Stimulated activated CD4-positive, alpha-beta T cell treated with anti-CD3 and anti-CD28 coated beads, Interleukin-4, amount 100 ng/mL, for 1 hour (primary cell): ENCODE measurements at places on chromosomes 4 and X.

DNA sequence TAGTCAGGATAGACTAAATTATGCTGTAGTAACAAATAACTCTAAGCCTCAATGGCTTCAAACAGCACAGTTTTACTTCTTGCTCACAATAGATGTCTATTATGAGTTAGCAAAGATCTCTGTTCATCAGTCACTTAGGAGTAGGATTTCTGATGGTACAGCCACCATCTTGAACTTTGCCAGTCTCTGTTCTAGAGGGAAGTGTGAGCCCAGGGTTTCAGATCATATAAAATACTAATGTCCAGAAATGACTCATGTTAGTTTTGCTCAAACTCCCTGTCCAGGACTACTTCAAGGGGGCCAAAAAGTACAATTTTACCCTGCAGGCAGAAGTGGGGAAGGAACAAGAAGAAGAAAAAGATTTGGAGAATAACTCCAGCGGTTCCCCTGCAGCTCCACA is 77.1 kb upstream of the LSM6 start:
- no peak for DNase-seq

DNA sequence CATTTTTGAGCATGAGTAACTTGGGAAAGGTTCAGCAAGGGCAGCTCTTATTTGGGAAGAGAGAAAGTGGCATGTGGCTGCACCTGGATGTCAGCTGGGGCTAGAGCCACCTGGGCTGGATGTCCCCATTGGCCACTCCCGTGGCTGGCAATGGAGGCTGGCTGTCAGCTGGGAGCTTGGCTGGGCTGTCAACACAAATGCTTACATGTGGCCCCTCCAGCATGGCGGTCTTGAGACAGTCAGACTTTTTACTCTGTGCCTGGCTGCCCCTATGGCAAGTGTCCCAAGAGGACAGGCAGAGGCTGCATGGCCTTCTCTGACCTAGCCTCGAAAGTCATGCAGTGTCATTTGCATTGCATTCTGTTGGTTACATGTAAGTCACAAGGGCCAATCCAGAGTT is 99.6 kb downstream of the FAM53A start:
- DNase-seq, result no peak

DNA sequence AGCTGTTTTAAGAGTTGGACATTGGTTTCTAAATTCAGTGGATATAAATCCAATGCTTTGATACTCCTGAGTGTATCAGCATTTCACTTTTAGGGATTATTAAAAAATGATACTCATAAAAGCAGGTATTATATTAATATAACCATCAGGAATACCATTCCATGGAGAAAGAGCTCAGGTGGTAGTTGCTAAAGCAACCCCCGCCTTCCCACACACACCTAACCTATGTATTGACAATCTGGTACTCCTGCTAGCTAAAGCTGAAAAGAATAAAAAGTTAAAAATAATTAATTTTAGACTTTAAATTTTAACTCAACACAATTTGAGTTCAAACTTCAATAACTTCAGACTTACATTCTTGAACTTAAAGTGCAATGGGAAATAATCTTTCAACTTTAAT is 717.1 kb upstream of the HS3ST1 start:
- no peak for DNase-seq

- DNase-seq, result no peak
Measured at GRCh38 chr4:107497054-107497453, 223.0 kb downstream of the PAPSS1 start.

- DNase-seq, result no peak
Measured at GRCh38 chr4:79211490-79211889, 114.4 kb downstream of the NAA11 start.

GRCh38 chrX:101349193-101349562 is 636 bp upstream of the TIMM8A start:
- no peak for DNase-seq

GRCh38 chrX:40875476-40875875 is 140.1 kb upstream of the MED14 start:
- no peak for DNase-seq

DNA sequence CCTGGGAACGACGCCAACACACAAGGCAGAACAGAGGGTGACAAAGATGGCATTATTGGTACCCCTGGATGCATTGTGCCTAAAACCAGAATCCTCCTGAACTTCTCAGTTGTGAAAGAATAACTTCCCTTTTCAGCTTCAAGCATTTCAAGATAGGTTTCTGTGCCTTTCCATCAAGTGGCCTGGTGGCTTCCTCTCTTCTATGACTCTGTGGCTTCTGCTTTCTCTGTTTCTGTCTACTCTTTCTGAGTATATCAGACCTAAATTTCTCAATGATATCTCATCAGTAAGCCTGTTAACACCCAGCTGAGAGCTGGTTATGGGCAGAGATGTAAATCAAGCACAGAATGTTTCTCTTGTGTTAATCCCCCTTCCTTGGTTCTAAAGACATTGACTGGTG is 21.4 kb upstream of the FAM9B start:
- DNase-seq, result no peak

GRCh38 chrX:126994032-126994600 is 174.6 kb downstream of the PRR32 start:
- DNase-seq, result no peak

DNA sequence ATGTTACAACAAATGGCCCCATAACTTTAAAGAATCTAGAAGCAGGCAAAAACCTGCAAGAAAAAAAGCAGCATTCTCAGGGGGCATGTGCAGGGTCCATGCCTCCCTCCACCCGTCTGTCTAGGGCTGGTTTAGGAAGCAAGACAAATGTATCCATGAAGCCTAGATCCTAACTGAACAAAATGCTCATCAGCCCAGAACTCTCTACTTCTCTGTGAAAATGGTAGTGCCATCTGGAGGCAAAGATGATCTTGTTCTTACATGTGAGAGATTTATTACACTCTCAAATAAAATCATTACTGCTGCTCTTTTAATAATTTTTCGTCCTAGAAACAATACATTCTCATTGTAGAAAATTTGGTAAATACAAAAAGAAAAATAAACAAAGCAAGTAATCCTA is 26.7 kb downstream of the NR3C2 start:
- no peak for DNase-seq

GRCh38 chr4:187178587-187178986 is 454.9 kb upstream of the FAT1 start:
- no peak for DNase-seq

DNA sequence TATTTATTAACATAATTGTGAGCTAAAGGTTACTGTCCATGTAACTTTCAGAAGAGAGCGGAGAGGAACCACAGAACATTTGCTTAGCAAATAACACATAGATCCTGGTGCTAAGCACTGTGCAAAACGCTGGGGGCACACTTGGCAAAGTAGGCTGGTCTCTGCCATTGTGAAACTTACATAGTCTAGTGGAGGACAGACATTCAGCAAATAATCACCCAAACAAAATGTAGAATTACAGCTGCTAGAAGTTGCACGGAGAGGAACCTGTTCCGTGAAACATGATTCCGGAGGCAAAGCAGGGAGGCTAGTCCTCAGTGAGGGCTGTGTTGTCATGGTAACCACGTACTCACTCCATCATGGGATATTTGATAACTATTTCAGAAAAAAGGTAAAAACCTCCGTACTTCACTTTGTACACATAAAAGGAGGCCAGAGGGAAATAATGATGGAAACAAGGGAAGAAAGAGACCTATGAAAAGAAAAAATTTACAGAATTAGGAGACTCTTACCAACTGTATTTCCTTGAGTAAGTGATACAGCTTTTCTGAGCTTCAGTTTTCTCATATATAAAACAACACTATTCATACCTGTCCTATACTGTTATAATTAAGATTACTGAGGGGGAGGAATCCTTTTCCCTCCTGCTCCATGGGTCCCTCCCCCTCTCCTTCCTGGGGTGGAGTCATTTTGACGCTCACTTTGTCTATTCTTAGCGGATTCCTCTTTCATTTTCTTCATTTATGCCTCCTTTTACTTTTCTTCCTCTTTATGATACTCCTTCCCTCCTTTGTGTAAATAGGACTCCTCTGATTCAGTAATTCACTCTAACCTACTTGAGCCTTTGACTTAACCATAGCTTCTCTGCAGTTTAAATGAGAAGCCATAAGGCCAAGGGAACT is 825 bp upstream of the RASGEF1B start:
- peak; percentile 29 for DNase-seq

DNA sequence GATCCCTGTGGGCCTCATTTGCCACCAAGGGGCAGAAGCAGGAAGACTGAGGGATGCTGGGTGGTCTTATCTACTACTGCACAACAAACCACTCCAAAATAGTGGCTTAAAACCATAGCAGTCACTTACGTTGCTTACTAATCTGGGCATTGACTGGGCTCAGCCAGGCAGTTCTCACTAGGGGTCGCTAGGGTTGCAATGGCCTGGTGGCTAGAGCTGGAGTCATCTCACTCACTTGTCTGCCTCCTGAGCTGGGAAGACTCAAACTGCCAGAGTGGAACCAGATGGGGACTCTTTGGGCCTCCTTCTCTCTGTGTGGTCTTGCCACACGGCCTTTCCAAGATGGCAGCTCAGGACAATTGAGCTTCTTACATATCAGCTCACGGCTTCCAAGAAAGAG is 216.3 kb upstream of the BCOR start:
- no peak for DNase-seq

DNA sequence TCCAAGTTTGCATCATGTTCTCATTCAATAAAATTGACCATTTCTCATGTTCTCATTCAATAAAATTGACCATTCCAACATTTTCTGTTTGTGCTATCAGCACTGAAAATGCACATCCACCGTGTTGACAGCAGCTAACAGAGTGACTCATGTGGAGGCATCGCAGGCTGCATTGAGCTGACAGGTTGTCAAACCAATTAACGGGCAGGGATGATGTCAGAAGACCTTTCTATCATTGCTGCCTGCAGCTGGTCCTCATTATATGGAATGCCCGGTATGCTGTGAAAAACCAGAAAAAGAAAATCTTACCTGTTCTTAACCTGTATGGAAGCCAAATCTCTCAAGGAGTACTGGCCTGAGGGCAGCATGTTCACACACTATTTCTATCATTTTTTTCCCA is 202.0 kb downstream of the SMIM20 start:
- no peak for DNase-seq

- DNase-seq, result no peak
Measured at GRCh38 chr4:183601381-183601780, 57.6 kb downstream of the RWDD4 start.

DNA sequence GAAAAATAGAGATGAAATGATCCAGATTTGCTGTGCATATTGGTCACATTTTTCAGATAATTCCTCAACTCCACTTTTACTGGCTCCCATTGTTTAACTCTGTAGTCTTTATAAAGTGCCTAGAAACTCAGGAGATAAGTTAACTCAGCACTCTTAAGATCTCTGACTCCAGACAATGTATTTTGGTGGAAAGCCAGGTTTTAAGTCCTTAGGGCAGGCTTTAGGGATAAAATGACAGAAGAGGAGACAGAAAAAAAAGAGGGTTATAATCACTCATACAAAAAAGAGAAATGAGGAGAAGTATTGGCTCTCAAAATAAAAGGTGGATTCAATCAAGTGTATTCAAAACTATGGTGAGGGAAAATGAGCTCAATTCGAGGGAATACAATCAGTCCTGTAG is 674.8 kb upstream of the INTU start:
- DNase-seq, result no peak

DNA sequence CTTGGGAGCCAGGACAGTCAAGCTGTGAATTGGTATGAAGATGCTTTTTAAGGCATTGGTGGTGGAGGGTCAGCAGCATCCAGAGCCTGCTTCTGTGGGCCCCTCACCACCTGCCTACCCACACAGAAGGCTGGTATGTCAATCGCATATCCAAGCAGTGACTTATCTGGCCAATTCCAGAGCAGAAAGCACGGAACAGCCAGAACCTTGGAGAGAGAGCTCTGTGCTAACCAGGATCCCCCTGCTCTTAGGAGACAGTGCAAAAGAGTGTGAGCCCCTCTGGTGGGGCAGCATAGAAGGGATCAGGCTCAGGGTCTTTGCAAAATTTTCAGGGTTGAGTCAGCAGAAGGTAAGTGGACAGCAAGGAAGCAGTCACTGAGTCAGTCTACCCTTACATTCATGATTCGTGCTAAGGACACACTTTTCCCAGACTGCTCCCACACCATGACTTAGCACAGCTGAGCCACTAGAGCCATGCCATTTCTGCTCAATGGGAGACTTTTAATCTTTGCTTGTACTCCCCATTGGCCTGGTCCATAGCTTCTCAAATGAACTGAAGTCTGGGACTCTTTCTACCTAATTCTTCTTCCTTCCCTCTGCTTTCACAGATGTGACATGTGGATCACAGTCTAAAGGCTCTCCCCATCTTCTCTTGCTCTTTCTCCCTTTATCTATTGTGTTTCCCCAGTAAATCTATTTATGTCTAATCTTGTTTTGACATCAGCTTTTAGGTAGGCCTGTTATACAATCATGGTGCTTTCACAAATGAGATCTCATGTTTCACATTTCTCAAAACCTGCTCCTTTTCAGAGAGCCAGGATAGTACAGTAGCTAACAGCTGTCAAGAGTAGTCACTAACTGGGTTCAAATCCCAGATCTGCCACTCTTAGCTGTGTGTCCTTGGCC is 20.0 kb downstream of the MORF4L2 start:
- DNase-seq, result no peak

GRCh38 chrX:116236666-116237065 is 66.1 kb downstream of the AGTR2 start:
- no peak for DNase-seq

DNA sequence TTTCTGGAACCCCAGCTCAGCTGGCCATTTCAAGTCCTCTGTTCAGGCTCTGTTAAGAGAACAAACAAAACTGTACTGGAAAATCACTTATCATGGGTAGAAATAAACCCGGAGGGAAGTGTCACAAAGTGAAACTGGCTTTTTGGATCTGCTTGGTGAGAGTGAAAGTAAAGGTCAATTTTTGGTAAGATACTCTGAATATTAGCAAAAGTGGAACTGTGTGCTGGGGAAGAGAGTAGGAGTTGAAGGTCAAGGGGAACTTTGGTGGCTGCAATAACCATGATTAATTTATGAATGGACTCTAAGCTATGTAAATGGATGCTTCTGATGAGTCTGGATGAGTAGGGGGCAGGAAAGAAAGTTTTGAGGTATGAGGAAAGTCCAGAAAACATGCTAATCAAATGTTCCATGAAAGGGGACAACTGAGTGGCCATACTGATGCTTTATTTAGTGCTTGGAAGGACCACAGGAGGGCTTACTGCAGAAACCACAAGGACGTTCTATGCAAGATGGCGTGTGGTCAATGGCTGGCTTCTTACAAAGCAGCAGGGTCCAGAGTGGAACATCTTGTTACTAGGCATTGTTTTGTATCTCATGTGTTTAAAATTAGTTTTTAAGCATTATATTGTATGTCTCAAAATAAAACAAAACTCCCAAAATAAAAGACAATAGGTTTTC is 36.8 kb upstream of the TNIP3 start:
- DNase-seq, result no peak
